ENCODE measurements at places on chromosomes 11 and 22.

- no peak for DNase-seq
Measured at GRCh38 chr22:46193898-46194310, 43.6 kb downstream of the PPARA start.

DNA sequence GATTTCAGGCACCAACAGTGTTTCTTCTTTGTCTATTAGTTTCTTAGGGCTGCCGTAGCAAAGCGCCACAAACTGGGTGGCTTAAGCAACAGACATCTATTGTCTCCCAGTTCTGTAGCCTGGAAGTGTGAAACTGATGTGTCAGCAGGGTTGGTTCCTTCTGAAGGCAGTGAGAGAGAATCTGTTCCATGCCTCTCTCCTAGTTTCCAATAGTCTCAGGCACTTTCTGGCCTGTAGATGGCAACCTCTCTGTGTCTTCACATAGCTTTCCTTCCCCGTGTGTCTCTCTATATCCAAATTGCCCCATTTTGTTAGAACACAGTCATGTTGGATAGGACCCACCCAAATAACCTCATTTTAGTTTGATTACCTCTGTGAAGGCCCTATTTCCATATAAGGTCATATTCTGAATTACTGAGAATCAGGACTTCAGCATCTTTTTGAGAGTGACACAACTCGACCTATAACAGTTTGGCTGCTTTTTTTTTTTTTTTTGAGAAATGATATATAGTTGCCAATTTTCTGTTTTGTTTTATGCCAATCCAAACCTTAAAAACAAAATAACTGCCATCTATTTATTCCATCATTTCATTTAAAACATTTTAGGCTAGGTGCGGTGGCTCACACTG lies 108.2 kb downstream of the SLC36A4 start:
- DNase-seq, result peak; percentile 10

DNA sequence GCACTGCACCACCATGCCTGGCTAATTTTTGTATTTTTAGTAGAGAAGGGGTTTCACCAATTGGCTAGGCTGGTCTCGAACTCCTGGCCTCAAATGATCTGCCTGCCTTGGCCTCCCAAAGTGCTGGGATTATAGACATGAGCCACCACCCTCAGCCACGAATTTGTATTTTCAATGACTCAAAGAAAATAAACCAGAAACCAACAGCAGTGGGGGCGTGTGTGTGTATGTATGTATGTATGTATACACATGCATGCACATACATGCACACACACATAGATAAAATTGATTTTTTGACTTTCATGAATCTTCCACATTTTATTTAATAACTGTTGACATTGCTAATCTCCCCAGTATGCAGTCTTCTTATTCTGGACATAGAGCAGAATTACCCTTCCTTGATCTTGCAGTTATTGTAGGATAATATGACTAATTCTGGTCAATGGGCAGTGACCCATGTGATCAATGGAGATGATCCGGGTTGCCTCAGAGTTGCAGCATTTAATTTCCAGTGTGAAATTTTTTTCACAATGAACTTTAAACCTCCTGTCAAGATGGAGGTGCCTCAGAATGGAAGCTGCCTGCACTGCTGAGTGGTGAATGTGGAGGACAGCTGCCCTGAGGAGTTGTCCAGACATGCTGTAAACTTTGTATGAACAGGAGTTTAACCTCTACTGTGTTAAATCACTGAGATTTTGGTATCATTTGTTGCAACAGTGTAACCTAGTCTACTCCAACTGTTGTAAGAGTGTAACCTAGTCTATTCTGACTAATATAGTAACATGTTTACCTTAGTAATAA lies 12.8 kb upstream of the PTPN5 start:
- DNase-seq, result no peak

DNA sequence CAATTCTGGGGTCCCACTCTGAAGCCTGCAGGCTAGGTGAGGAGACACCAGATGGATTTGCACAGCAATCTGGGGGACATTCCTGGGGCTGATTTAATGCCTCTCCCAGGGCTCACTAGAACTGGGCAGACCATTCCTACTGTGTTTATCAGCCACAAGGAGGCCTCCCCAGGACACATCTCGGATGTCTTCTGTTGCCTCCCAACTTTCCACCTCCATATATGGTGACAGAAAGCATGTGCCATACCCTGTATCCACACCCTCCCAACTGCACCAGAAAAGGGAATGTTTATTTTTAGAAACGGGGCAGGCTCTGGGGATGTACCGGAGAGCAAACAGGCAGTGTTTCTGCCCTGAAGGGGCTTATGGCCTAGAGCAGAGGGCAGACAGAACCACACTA lies 181.8 kb downstream of the CSNK2A3 start:
- DNase-seq, result no peak

- peak; percentile 37 for DNase-seq
Measured at GRCh38 chr22:28112548-28113043, 193.5 kb upstream of the PITPNB start.

All from kidney capillary endothelial cell (primary cell).